RWPE1 (cell line): ENCODE measurements at places on chromosomes 12 and 14.

DNA sequence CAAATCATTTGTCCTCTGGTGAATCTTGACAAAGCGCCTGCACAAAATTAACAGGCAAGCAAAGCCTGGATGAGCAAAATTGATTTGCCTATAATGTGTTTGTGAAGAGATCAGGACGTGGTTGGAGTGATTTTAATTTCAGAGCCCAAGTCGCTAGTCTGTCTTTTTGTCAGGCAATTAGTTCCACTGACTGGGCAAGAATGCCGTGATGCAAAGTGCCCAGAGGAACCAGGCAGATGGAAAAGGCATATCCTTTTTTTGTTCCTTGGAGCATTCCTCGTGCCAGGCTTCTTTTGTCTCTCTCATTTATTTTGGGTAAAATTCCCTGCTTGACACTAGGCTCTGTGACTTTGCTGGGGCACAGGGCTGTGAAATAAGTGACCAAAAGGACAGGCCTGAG, 65.9 kb upstream of the CCDC198 start:
- DNase-seq = no peak

GRCh38 chr12:47216150-47216677, 136.5 kb upstream of the AMIGO2 start:
- no peak for DNase-seq

GRCh38 chr14:44988694-44989093, 26.7 kb downstream of the TOGARAM1 start:
- DNase-seq = no peak

DNA sequence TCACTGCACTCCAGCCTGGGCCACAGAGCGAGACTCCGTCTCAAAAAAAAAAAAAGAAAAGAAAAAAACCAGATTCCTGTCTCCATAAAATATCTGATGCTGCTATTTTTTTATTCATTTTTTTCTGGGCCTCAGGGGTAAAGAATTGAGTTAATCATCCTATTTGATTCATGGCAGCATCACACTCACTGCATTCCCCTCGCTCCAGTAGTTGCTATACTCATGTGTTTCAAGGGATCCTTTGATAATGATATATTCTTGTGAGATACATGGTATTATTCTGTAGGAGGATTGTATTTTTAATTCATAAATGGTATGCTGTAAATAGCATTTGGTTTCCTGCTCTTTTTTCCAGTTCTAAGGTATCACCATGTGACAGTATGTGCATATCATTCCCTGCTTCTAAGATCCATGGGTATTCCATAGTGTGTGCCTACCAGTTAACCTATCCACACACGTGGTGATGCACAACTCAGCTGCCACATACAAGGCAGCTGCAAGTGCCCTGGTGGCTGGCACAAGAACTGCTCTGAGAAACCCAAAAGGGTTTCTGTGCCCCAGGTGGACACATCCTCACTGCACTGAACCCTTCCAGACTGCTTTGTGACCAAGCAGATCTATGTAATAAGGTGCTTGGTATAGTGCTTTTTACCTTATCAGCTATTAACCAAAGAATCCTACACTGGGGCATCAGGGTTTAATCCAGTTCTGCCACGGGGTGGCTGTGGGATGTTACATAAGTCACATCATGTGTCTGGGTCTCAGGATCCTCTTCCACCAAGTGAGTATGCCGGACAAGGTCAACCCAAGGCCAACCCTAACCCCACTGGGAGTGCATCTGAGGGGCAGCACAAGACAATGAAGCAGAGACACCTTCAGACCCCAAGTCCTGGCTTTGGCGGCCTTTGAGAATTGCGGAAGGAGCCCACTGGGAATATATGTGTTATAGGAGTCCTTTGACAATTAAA, 74.6 kb downstream of the ZFP36L1 start:
- no peak for DNase-seq

DNA sequence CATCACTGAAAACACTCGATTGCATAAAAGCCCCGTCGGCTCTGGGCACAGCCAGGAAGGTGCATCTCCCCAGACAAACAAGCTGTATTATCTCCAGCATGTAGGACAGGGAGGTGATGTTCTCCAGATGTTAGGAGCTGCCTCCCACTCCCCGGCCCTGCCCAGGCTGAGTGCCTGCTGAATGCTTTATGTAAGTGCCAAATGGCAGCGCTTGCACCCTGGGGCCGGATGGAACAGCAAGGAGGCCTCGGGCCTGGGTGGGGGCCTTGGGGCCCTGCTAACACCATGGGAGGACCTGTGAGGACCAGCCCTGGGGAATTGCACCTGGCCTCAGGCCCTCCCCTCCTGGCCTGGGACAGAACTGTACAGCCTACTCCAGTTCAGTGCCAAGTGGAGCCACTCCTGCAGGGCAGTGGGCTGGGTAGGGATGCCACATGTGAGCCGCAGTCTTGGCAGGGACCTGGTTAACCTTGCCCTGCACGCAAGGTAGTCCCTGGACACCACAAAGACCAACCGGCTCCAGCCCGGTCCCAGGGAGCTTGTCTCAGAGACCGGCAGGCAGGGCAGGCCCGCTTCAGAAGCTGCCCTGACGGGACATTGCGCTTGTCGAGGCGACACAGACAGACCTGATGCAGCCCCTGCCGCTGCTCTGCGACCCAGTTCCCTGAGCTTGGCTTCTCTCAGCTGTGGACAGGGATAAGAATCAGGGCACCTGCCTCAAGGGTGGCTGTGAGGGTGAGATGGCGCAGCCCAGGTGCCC, 35.3 kb upstream of the PPP1R13B start:
- no peak for DNase-seq

DNA sequence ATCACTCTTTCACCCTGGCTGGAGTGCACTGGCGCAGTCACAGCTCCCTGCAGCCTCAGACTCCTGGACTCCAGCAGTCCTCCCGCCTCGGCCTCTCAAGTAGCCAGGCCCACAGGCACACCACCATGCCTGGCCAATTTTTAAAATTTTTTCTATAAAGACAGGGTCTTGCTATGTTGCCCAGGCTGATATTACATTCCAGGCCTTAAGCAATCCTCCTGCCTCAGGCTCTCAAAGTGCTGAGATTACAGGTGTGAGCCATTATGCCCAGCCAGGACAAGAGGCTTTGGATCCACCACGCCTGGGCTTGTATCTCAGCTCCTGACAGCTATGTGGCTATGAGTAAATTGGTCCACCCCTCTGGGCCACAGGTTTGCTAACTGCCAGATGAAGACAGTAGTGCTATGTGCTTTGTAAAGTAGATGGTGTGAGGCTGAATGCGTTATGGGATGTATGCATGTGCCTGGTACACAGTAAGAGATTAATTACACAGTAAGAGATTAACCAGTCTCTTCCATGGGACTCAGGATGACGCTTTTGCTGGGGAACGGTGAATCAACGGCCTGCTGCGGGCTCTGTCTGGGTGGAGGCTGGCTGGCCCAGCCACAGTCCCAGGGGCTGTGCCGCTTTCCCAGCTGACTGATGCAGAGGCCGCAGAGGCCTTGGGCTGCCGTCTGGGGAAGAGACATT, 53.3 kb upstream of the NCOR2 start:
- peak; percentile 62 for DNase-seq

- peak; percentile 20 for DNase-seq
Observed at GRCh38 chr12:29519585-29520182, 22.2 kb upstream of the OVCH1 start.

DNA sequence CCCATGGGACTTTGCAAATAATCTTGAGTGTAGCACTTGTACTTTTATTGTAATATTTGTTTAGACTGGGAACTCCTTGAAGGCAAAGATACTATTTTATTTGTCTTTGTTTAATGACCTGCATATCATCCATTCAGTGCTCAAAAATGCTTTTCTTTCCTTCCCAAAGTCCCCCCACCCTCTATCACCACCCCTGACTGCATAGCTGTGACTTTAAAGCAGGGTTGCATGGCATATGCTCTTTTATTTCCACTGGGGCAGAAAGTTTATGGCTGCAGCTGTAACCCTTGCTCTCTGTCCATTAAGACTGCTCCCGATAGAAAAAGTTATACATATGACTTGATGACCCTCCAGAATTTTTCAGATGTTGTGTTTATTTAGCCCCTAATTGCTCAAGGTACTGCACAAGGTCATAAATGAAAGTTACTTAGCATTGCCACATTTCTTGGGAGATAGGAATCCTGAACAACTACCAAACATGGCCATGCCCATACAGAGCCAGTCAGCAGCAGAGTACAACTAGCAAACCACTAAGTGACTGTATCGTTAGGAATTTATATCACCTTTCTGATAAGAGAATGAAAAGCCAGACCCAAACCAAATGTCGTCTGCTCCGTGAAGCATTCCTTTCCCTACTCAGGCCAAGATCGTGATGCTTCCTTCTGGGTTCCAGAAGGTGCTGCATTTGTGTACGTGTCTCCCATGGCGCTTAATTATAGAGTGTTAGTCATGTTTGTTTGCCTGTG, 114.3 kb downstream of the DIP2B start:
- peak; percentile 71 for DNase-seq

GRCh38 chr14:100865682-100866591, 37.6 kb downstream of the RTL1 start:
- DNase-seq = no peak

DNA sequence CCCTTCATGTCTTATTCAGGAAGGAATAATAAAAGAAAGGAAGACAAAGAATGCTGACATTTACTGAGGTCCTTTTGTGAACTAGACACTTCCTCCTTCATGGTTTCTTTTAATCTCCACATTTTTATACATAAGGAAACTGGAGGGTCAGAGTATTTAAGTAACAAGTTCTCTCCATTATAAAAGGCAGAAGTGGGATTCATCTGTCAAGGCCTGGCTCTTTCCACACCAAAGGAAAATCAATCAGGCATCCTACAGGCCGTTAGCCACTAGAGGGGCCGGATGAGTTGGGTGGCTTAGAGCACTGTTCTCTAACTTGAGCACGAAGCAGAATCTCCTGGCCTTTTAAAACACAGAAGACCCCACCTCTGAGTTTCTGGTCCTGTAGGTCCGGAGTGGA, 36.8 kb upstream of the NINJ2 start:
- no peak for DNase-seq

- no peak for DNase-seq
Observed at GRCh38 chr12:91331371-91331770, 148.8 kb upstream of the DCN start.

DNA sequence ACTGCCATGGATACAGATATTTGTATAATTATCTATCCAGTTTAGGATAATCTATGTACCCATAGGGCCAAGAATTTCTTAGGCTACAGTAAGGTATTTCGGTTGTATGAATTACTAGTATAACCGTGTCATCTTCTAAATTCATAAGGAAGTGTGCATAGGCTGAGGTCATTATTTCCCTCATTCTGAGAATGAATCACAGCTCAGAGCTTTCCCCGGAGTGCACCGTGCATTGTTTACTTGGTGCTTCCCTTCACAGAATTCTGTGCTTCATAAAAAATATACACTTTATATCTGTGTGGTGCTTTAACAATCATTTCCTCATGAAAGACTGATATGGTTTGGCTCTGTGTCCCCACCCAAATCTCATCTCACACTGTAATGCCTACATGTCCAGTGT, 514.1 kb downstream of the ETNK1 start:
- no peak for DNase-seq

- DNase-seq = no peak
Observed at GRCh38 chr12:47751561-47751960, 7.1 kb downstream of the RAPGEF3 start.

- DNase-seq = no peak
Observed at GRCh38 chr14:105197211-105197641, 16.1 kb upstream of the NUDT14 start.

DNA sequence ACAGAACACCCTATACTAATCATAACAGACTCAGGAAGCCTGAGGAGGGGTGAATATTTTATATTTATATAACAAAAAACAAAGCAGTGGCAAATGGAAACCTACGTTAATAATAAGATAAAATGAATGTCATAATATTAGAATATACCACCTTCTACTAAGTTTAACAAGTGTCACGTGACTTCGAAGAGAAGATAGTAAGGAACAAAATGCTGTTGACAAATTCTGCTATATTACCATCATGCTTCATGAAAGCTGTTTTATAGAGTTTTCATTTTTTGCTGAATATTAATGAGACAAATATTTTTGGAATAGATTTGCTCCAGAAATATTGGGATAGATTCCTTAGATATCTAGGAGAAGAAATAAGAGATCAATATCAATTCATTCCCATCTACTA, 450.6 kb upstream of the DCN start:
- DNase-seq = no peak

DNA sequence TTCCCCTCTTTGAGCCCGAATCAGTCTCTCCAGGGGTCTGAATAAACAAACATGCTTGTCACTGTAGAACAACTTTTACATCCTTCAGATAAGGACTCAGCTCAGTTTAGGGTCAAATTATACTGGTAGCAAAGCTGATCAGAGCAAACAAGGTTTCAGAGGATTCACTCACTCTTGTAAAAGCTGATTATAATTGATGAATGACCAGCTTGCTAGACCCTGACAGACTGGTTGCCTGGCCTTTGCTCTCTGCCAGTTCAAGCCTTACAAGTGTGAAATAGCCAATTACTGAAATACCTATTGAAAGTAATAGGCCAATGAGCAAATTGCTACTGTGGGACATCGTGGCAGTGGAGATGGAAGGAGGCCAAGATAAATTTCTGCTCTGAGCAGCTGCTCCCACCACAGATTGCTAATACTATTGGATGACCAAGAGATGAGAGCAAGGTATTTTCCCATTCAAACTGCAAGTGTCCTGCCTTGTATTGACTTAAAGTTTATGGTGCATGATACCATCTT, 177.6 kb downstream of the PDZRN4 start:
- DNase-seq = no peak

DNA sequence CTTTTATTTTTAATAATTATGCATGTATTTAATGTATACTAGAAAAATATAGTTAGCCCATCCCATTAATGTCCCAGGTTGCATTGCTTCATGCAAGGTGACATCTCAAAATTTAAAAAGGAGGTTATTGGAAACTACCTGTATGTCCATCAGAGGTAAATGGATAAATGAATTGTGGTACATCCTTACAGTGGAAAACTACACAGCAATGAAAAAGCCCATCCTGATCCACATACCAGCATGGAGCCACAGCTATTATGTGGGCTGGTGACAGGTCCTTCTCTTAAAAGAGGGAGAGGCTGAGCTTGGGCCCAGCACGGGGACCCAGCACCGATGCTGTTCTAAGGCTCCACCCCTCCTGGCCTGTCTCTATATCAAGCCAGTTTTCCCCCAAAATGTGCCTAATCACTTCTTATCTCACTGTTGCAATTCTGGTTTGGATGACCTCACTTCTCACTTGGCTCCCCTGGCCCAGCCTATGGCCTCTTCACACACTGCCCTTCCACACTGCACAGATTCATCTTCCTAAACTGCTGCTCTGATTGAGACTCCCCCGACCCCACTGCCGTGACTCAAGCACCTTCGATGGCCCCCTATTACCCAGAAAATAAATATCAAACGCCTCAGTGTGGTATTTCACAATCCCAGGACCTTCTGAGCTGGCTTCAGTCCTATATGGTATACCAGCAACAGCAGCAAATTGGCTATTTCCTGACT, 97.1 kb upstream of the NCOR2 start:
- DNase-seq = no peak

GRCh38 chr14:32629236-32629635, 300.1 kb downstream of the AKAP6 start:
- DNase-seq = no peak
